ENCODE measurements at places on chromosomes 2 and 18. TPM values are rescaled to one million over a fixed set of nuclear protein-coding genes. Genes with fewer than 3 reads are reported as not detected.
A peak's percentile ranks its signal among the peaks of the same experiment; 100 is the strongest.

DNA sequence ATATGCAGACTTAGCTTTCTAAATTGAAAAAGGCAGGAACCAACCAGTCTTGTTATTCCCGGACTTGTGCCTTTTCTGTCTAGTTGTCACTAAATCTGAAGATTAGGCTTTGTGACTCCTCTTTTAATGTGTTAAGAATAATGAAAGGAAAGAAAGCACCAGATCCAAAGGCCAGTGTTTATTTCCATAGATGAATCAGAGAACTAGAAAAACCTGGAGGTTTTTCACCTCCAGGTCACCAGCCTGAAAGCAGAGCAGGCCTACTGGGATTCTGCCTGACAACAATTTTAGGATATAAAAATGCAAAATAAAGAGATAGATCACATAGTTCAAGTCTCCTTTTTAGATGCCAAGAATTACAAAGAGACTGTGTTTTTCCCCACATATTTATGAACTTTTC is 160.4 kb downstream of the GULP1 start:
- DNase-seq = no peak

DNA sequence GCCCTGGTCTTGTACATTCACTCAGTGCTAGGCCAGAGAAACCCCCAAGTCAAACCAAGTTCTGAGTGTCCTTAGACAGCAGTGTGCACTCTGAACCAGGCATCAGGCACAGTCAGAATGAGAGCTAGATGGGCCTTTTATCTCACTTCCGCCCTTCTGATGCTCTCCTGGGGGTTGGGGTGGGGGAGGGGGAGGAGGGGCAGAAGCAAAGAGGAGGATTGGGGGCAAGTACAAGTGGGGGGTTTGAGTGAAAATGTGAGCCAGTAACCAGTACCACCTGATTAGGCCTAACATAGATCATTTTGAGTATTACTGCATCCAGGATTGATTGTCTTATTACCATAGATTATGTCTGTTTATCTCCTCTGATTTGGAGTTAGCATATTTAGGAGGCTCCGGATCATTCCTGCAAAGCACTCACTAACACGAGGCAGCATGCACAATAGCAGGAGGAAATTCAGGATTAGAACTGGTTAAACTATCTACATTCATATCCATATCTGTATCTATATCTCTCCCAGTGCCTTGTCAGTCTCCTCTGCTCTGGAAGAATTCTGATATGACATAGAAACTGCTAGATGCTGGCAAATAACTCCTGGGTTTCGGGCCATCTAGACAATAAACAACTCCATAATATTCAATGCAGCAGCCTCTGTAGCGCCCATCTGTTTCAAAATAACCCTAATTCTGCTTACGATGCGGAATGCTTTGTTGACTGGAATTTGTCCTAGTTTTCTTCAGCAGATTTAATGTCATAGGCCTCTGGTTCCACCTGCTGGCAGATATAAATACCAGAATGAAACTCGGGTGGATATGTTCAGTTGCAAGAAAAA is 149.1 kb downstream of the RHBDD1 start:
- no peak for DNase-seq

GRCh38 chr2:218046238-218046637 is 22.8 kb upstream of the RUFY4 start:
- DNase-seq = no peak

GRCh38 chr2:229137066-229137465 is 134.0 kb downstream of the PID1 start:
- DNase-seq = no peak

GRCh38 chr2:162524192-162524591 is 180.3 kb downstream of the GCA start:
- DNase-seq = no peak

DNA sequence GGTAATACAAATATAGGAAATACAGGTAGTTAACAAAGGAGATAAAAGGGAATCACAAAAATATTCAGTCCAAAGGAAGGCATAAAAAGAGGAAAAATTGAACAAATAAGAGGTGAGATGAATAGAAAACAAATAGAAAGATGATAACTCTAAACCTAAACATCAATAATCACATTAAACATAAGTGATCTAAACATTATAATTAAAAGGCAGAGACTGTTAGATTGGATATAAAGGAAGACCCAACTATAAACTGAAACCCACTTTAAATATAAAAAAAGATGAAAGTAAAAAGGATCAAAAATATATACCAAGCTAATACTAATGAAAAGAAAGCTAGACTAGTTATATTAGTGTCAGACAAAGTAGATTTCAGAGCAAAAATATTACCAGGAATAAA is 152.3 kb downstream of the ZBTB7C start:
- no peak for DNase-seq

- peak; percentile 59 for DNase-seq
These were observed 55.7 kb downstream of the RTP5 start for GRCh38 chr2:241925277-241925676.

The KIF1A gene
- total RNA-seq = not detected

The ITGA6 gene
- total RNA-seq = 99.7 TPM

The LDLRAD4 gene
- 26.6 TPM for total RNA-seq

The RAB6C gene
- total RNA-seq = not detected

The CCBE1 gene
- total RNA-seq = 8.7 TPM

The ZNF638 gene
- total RNA-seq = 109 TPM

The UGT1A1 gene
- not detected for total RNA-seq

The SDC1 gene
- 147 TPM for total RNA-seq

The CHST9 gene
- 1.0 TPM for total RNA-seq

The DAPL1 gene
- total RNA-seq = not detected
